ENCODE measurements at places on chromosomes 3 and 15. TPM values are rescaled to one million over a fixed set of nuclear protein-coding genes. Genes with fewer than 3 reads are reported as not detected.

GOLGA6D gene
- 0.25 TPM for polyA plus RNA-seq

FAN1 gene
- 25.5 TPM for polyA plus RNA-seq

CLDN1 gene
- 2.5 TPM for polyA plus RNA-seq

RPUSD3 gene
- 31.2 TPM for polyA plus RNA-seq

PYGO1 gene
- 8.0 TPM for polyA plus RNA-seq

ZNF385D gene
- polyA plus RNA-seq, result 21.0 TPM

CSPG4 gene
- 125 TPM for polyA plus RNA-seq

GOLGA8O gene
- polyA plus RNA-seq, result 0.48 TPM

RTP1 gene
- polyA plus RNA-seq, result not detected

LRTM1 gene
- polyA plus RNA-seq, result 96.0 TPM

CAV3 gene
- polyA plus RNA-seq, result 337 TPM

SELENOT gene
- polyA plus RNA-seq, result 45.6 TPM

FSIP1 gene
- polyA plus RNA-seq, result 0.94 TPM

USP13 gene
- polyA plus RNA-seq, result 53.4 TPM

MESP2 gene
- polyA plus RNA-seq, result 0.22 TPM

ALCAM gene
- 12.1 TPM for polyA plus RNA-seq

SPTBN5 gene
- 5.2 TPM for polyA plus RNA-seq

PAK6 gene
- polyA plus RNA-seq, result 0.76 TPM

ADGRG7 gene
- not detected for polyA plus RNA-seq

AGBL1 gene
- 11.7 TPM for polyA plus RNA-seq

PTPN9 gene
- 18.8 TPM for polyA plus RNA-seq

AADACL2 gene
- polyA plus RNA-seq, result 0.31 TPM

BCL2A1 gene
- 0.34 TPM for polyA plus RNA-seq

SNTN gene
- not detected for polyA plus RNA-seq

ZMYND10 gene
- 1.4 TPM for polyA plus RNA-seq

NR2E3 gene
- 9.0 TPM for polyA plus RNA-seq

GALNT15 gene
- 1.3 TPM for polyA plus RNA-seq

CYP11A1 gene
- polyA plus RNA-seq, result 1.4 TPM

GPR87 gene
- polyA plus RNA-seq, result not detected

SCN11A gene
- polyA plus RNA-seq, result 4.0 TPM

MESD gene
- 19.8 TPM for polyA plus RNA-seq

EOMES gene
- polyA plus RNA-seq, result 0.18 TPM

TM6SF1 gene
- polyA plus RNA-seq, result 57.6 TPM

ZDHHC19 gene
- 0.27 TPM for polyA plus RNA-seq

SPSB4 gene
- polyA plus RNA-seq, result 18.7 TPM

SLC6A11 gene
- polyA plus RNA-seq, result 0.06 TPM

CILP gene
- polyA plus RNA-seq, result 20.6 TPM

Measured in hindlimb muscle (tissue), 1 donor.